Breast epithelium (tissue), 4 donors: ENCODE measurements at places on chromosomes 6 and 20. TPM values are rescaled to one million over a fixed set of nuclear protein-coding genes. Genes with fewer than 3 reads are reported as not detected.

Gene RBPJL
- total RNA-seq, result not detected

Gene RAB23
- total RNA-seq, result 11.7 TPM

Gene SCGN
- not detected for total RNA-seq

Gene CST2
- not detected for total RNA-seq

Gene IPCEF1
- 3.7 TPM for total RNA-seq

Gene PGC
- not detected for total RNA-seq

Gene CHD6
- 85.8 TPM for total RNA-seq

Gene MICB
- 2.9 TPM for total RNA-seq

Gene PTGIS
- 38.7 TPM for total RNA-seq

Gene RSPO3
- 23.3 TPM for total RNA-seq

Gene KCNK5
- total RNA-seq, result 1.8 TPM

Gene DZANK1
- total RNA-seq, result 6.9 TPM

Gene ZNF831
- 0.48 TPM for total RNA-seq

Gene CCN6
- total RNA-seq, result not detected

Gene C6orf52
- total RNA-seq, result not detected

Gene CST5
- total RNA-seq, result not detected

Gene FBXO5
- 4.0 TPM for total RNA-seq

Gene BCAS1
- 3.1 TPM for total RNA-seq

Gene GRM1
- not detected for total RNA-seq

Gene TRIM27
- 106 TPM for total RNA-seq

Gene MYCT1
- total RNA-seq, result 16.4 TPM

Gene DCBLD1
- total RNA-seq, result 10.4 TPM

Gene VIP
- 0.48 TPM for total RNA-seq

Gene ZBTB46
- 10.7 TPM for total RNA-seq

Gene TAF8
- 15.7 TPM for total RNA-seq

Gene HSP90AB1
- 810 TPM for total RNA-seq

Gene OVOL2
- total RNA-seq, result not detected

Gene SUMO4
- 7.8 TPM for total RNA-seq

Gene CCN5
- 16.1 TPM for total RNA-seq

Gene MCHR2
- total RNA-seq, result not detected

Gene THEMIS
- total RNA-seq, result 1.3 TPM

Gene FAM217A
- total RNA-seq, result not detected

Gene C6orf141
- total RNA-seq, result 6.1 TPM

Gene GJA10
- total RNA-seq, result not detected

Gene MEI4
- total RNA-seq, result not detected

Gene MOCS1
- total RNA-seq, result 78.9 TPM

Gene BTN1A1
- not detected for total RNA-seq

Gene KCNQ5
- 1.0 TPM for total RNA-seq

Gene GCNT2
- 22.0 TPM for total RNA-seq

Gene PI3
- total RNA-seq, result not detected
